Neural progenitor cell (in vitro differentiated cells): ENCODE measurements at places on chromosomes 4 and X. TPM values are rescaled to one million over a fixed set of nuclear protein-coding genes. Genes with fewer than 3 reads are reported as not detected.
A peak's percentile ranks its signal among the peaks of the same experiment; 100 is the strongest.

- H3K36me3 ChIP-seq, result no peaks in the 10 kb centered on the region
- H3K27me3 ChIP-seq, result no peaks in the 10 kb centered on the region
- DNase-seq, result no peak
Observed at GRCh38 chr4:152467101-152467500, 68.8 kb downstream of the FBXW7 start.

GRCh38 chr4:6228158-6229067 is 28.1 kb upstream of the JAKMIP1 start:
- DNase-seq, result no peak
- H3K36me3 ChIP-seq, result no peaks in the 10 kb centered on the region
- H3K4me3 ChIP-seq, result no peak overlapping the region
- H3K4me1 ChIP-seq, result no peaks in the 10 kb centered on the region
- H3K27me3 ChIP-seq, result peaks cover under 1% of the 10 kb centered on the region

GRCh38 chr4:52912608-52913007 is 50.5 kb downstream of the RASL11B start:
- no peak overlapping the region for H3K27ac ChIP-seq
- no peaks in the 10 kb centered on the region for H3K36me3 ChIP-seq
- DNase-seq, result no peak

GRCh38 chr4:48195853-48196252 is 61.8 kb upstream of the TXK start:
- H3K36me3 ChIP-seq, result no peaks in the 10 kb centered on the region
- no peak overlapping the region for H3K27ac ChIP-seq
- no peak for DNase-seq
- no peaks in the 10 kb centered on the region for H3K27me3 ChIP-seq
- H3K4me3 ChIP-seq, result no peak overlapping the region
- no peaks in the 10 kb centered on the region for H3K4me1 ChIP-seq

DNA sequence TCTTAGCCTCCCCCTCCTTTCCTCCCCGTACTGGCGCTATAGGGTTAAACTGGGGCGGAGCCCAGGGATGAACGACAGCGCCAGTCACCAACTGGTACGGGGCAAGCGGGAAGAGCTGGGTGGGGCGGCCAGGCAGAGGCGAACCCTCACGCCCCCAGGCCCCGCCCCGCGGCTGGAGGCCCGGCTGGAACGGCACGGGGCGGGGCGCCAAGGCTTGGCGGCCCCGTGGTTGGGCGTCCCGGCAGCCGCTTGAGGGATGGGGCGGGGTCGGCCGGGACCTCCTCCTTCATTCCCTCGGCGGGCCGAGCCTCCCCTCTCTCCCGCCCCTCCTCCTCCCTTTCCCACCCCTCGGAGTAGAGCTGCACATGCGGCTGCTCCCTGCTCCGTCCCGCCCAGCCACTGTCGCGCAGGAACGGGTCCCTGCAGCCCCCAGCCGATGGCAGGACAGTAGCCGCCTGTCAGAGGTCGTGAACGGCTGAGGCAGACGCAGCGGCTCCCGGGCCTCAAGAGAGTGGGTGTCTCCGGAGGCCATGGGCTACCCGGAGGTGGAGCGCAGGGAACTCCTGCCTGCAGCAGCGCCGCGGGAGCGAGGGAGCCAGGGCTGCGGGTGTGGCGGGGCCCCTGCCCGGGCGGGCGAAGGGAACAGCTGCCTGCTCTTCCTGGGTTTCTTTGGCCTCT is at the start of gene EDA:
TSS of gene EDA (plus strand) at position 335 of the 678 bp plus-strand sequence.
- H3K4me1 ChIP-seq, result peaks cover 9% of the 10 kb centered on the region
- H3K27me3 ChIP-seq, result peaks cover 21% of the 10 kb centered on the region
- no peaks in the 10 kb centered on the region for H3K36me3 ChIP-seq
- peak within 1 kb of the TSS; percentile 55 for H3K4me3 ChIP-seq

GRCh38 chrX:1894740-1895139 is 279.9 kb downstream of the ASMT start:
- H3K4me3 ChIP-seq, result no peak overlapping the region
- H3K36me3 ChIP-seq, result no peaks in the 10 kb centered on the region
- no peaks in the 10 kb centered on the region for H3K27me3 ChIP-seq
- H3K27ac ChIP-seq, result no peak overlapping the region

GRCh38 chrX:3230496-3230895 is 116.0 kb downstream of the MXRA5 start:
- no peaks in the 10 kb centered on the region for H3K27me3 ChIP-seq
- DNase-seq, result no peak
- no peaks in the 10 kb centered on the region for H3K36me3 ChIP-seq
- no peak overlapping the region for H3K27ac ChIP-seq
- no peaks in the 10 kb centered on the region for H3K4me1 ChIP-seq

- no peak overlapping the region for H3K4me3 ChIP-seq
- peaks cover 25% of the 10 kb centered on the region for H3K4me1 ChIP-seq
- no peaks in the 10 kb centered on the region for H3K27me3 ChIP-seq
- H3K27ac ChIP-seq, result no peak overlapping the region
- no peak for DNase-seq
- H3K36me3 ChIP-seq, result no peaks in the 10 kb centered on the region
Observed at GRCh38 chr4:61851126-61851525, 651.0 kb downstream of the ADGRL3 start.

DNA sequence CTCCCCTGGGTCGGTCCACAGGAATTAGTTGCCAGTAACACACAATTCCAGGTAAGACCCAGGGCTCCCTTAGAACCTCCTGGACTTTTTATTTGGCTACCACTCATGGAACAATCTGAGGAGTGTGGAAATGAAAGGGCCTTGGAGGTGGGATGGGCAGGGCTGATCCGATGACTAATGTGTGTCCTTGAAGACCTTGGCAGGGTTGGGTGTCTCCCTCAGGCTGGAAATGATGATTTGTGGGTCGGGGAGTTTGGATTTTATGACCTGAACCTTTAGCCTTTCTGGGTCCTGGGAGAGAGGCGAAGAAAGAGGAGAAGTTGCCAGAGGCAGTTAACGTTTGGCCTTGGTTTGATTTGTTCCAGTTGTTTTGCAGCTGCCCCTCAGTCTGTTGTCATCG is 425.0 kb downstream of the MID1IP1 start:
- H3K27me3 ChIP-seq, result no peaks in the 10 kb centered on the region
- no peaks in the 10 kb centered on the region for H3K4me1 ChIP-seq
- no peak overlapping the region for H3K27ac ChIP-seq
- no peak for DNase-seq
- H3K4me3 ChIP-seq, result no peak overlapping the region
- no peaks in the 10 kb centered on the region for H3K36me3 ChIP-seq

DNA sequence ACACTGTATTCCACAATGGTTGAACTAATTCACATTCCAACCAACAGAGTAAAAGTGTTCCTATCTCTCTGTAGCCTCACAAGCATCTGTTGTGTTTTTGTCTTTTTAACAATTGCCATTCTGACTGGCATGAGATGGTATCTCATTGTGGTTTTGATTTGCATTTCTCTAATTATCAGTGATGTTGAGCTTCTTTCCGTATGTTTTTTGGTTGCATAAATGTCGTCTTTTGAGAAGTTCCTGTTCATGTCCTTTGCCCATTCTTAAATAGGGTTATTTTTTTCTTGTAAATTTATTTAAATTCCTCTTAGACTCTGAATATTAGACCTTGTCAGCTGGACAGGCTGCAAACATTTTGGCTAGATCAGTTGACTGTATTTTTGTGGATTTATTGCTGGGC is 78.2 kb downstream of the VSIG4 start:
- H3K4me1 ChIP-seq, result no peaks in the 10 kb centered on the region
- H3K27me3 ChIP-seq, result no peaks in the 10 kb centered on the region
- no peak overlapping the region for H3K27ac ChIP-seq
- no peaks in the 10 kb centered on the region for H3K36me3 ChIP-seq
- H3K4me3 ChIP-seq, result no peak overlapping the region

DNA sequence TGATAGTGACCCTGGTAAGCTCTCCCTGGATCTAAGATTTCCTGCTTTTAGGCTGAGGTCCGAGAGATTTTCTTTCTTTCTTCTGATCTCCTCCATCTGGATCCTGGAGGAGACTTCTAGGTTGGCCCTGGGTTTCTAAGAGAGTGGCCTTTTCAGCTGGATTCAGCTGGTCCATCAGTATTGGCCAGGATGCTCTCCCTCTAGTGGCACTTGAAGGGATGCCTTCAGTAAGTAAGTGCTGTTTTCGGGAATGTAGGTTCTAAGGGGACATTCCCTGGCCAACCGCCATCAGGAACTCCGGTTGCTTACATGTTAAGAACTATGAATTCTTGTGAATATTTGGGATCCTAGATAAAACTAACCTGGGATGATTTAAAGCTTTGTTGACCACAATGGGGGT is 56.9 kb downstream of the SERTM2 start:
- H3K27ac ChIP-seq, result no peak overlapping the region
- DNase-seq, result peak; percentile 59
- no peak overlapping the region for H3K4me3 ChIP-seq
- H3K4me1 ChIP-seq, result peaks cover 7% of the 10 kb centered on the region
- no peaks in the 10 kb centered on the region for H3K36me3 ChIP-seq

DNA sequence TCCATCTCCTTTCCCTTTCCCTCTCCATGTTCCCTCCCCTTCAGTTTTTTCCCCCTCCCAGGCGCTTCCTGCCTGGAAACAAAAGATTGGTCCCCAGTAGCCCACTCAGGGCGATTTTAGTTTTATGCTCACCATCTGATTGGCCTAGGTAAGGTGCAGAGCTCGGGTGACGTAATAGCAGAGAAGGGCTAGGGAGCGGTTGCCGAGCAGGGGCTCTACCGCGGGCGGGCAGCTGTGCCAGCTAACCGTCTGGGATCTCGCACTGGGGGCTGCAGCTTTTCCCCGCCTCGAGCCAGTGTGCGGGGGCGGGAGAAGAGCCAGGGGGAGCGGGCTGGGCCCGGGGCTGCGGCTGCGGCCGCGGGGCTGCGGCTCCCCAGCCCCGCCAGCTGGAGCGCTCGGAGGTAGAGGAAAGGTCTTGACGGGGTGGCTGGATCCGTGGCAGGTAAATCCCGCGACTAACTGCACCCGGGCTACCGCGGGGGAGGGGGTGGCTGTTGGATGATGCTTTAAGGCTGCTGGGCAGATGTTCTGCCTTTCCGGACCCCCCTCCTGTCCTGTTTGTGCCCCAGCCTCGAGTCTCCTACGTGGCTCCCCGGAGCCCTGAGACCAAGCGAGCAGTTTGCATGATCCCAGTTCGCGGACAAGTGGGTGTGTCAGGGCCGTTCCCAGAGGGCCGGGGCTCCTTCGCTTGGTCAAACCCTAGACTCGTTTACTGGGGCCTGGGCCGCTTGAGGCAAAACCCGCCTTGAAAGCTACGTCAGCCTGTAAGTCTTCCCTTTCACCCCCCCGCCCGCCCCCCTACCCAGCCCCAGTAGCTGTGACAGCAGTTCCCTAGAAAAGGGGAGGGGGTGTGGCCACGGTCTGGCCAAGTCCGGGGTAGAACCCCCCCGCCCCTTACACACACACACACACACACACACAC is at the start of gene PAK3:
TSS of gene PAK3 (plus strand) at position 218 of the 922 bp plus-strand sequence. CDS start 26,913 bp downstream, outside the sequence.
- peak; percentile 79 for DNase-seq
- H3K27me3 ChIP-seq, result no peaks in the 10 kb centered on the region
- H3K4me3 ChIP-seq, result peak within 1 kb of the TSS; percentile 81
- H3K27ac ChIP-seq, result no peak within 1 kb of the TSS

DNA sequence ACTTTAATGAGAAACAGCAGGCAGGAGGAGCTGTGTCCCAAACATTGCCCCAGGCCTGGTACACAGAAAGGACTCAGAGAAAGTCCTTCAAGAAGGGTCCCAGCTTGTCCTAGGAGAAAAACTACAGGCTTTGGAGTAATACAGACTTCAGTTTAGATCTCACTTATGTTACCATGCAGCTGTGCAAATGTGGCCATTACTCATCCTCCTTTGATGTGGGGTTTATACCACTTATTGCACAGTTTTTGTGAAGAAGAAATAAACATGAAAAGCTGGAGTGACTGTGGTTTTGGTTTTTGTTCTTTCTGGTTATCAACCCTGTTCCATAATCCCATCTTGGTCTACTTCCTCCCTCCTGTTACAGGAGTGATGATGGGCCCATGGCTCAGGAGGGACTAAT is 8.1 kb upstream of the CYTL1 start:
- no peaks in the 10 kb centered on the region for H3K4me1 ChIP-seq
- no peaks in the 10 kb centered on the region for H3K36me3 ChIP-seq
- DNase-seq, result no peak
- H3K27ac ChIP-seq, result no peak overlapping the region
- no peak overlapping the region for H3K4me3 ChIP-seq

DNA sequence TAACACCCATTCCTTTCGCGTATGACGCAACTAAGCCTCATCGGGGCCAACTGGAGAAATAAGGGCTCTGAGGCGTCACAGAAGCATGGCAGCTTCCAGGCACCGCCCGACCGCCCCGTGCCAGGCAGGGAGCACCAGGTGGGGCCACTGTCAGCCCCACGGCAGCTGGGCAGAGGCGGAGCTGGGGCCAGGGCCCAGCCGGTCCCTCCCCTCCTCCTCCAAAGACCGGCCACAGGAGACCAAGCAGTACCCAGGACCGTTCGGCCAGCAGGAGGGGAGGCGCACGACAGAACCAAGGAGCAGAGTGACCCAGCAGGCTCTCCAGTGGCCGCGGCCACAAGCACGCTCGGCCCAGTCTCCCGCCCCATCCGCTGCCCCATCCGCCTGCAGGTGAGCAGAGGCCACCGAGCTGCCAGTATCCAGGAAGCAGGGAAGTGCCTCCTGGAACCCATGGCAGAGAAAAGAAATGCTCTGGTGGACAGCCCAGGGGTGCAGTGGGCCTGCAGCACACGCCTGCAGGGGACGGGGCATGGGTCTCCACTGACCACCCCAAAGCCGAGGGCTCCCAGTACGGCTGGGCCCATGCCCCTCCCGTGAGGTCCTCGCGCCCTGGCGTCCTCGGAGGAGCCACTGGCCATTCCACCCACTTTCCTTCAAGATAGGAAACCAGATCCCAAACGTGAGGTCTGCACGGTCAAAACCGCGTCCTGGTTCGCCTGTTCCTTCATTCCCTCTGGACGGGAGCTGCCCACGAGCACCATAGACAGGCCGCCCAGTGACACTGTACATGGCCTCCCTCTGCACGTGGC is 9.6 kb downstream of the CTBP1 start:
- H3K27me3 ChIP-seq, result no peaks in the 10 kb centered on the region
- H3K4me1 ChIP-seq, result no peaks in the 10 kb centered on the region
- no peak for DNase-seq
- no peak overlapping the region for H3K27ac ChIP-seq
- H3K4me3 ChIP-seq, result no peak overlapping the region
- H3K36me3 ChIP-seq, result no peaks in the 10 kb centered on the region

DNA sequence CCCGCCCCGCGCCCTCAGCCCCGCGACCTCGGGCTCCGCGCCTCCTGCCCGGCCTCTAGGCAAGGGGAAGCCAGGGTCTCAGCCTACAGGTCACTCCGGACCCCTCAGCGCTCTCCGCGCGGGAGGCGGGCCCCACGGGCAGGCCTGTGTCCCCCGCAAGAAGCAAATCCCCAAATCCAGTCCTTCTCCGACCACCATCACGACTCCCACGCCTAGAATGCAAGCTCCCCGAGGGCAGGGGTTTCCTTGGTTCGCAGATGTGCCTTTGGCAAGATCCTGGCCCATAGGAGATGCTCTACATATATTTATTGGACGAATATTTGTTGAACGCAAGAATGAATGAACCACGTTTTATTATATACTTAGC is 260 bp upstream of the CCDC149 start:
- H3K27me3 ChIP-seq, result peaks cover 18% of the 10 kb centered on the region
- H3K36me3 ChIP-seq, result no peaks in the 10 kb centered on the region
- peaks cover 10% of the 10 kb centered on the region for H3K4me1 ChIP-seq
- H3K27ac ChIP-seq, result no peak overlapping the region

GRCh38 chr4:56745042-56745441 is 63.9 kb upstream of the HOPX start:
- no peak overlapping the region for H3K4me3 ChIP-seq
- no peak overlapping the region for H3K27ac ChIP-seq
- no peak for DNase-seq

GRCh38 chrX:154074199-154074598 is 23.3 kb downstream of the MECP2 start:
- no peaks in the 10 kb centered on the region for H3K36me3 ChIP-seq
- no peaks in the 10 kb centered on the region for H3K4me1 ChIP-seq
- no peak overlapping the region for H3K27ac ChIP-seq
- H3K27me3 ChIP-seq, result no peaks in the 10 kb centered on the region

GATA1 gene
- total RNA-seq, result not detected in 2 replicates

STPG2 gene
- total RNA-seq, result 0.06 and 0.99 TPM in 2 replicates

TADA2B gene
- total RNA-seq, result 10.6 and 12.6 TPM in 2 replicates

NHSL2 gene
- total RNA-seq, result 3.9 and 4.0 TPM in 2 replicates

CENPVL2 gene
- total RNA-seq, result 0.56 and 2.0 TPM in 2 replicates

DRD5 gene
- 0.06 TPM in 1 of 2 replicates, not detected in the other for total RNA-seq

MAGEH1 gene
- 21.3 and 23.5 TPM in 2 replicates for total RNA-seq

BEND4 gene
- 9.6 and 9.7 TPM in 2 replicates for total RNA-seq
